Activated CD4-positive, CD25-positive, alpha-beta regulatory T cell treated with anti-CD3 and anti-CD28 coated beads, Interleukin-2, amount 50 U/mL, for 24 hours (primary cell): ENCODE measurements at places on chromosomes 11 and 22.
A peak's percentile ranks its signal among the peaks of the same experiment; 100 is the strongest.

GRCh38 chr11:36748836-36749235 lies 150.8 kb upstream of the RAG2 start:
- ATAC-seq: no peak

- no peak for ATAC-seq
These were observed 36.6 kb upstream of the GRAMD1B start for GRCh38 chr11:123393312-123393927.

GRCh38 chr11:12198251-12199222 lies 88.1 kb downstream of the MICAL2 start:
- ATAC-seq: peak; percentile 37

DNA sequence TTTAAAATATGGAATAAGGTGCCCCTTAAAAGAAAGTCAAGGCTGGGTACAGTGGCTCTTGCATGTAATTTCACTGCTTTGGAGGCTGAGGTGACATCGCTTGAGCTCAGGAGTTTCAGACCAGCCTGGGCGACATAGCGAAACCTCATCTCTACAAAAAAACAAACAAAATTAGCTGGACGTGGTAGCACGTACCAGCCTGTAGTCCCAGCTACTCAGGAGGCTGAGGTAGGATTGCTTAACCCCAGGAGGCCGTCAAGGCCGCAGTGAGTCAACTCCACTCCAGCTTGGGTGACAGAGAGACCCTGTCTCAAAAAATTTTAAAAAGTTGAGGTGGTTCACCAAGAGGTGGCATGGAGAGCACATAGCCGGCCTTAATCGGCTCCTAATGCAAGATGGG lies 17.7 kb upstream of the ADORA2A start:
- ATAC-seq: no peak

GRCh38 chr22:19576460-19577421 lies 52.5 kb upstream of the CLDN5 start:
- peak; percentile 93 for ATAC-seq

- ATAC-seq: no peak
These were observed 25.3 kb upstream of the PARVB start for GRCh38 chr22:43998679-43999264.

DNA sequence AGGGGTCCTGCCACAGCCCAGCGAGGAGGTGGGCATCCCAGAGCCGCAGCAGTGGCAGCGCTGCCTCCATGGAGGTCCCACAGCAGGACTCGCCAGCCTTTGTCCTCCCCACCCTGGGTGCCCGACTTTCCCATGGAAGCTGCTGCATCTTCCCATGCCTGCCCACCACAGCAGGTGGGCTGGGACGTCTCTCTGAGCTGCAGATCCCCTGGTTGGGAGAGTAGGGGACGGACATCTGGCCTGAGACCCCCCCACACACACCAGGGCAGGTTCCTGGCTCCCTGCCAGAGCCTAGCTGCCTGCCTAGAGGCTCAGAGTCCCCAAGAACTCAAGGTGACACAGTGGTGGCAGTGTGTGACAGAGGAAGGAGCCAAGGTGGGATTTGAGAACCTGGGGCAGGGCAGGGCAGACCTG lies 21.5 kb upstream of the PRR5 start:
- no peak for ATAC-seq

DNA sequence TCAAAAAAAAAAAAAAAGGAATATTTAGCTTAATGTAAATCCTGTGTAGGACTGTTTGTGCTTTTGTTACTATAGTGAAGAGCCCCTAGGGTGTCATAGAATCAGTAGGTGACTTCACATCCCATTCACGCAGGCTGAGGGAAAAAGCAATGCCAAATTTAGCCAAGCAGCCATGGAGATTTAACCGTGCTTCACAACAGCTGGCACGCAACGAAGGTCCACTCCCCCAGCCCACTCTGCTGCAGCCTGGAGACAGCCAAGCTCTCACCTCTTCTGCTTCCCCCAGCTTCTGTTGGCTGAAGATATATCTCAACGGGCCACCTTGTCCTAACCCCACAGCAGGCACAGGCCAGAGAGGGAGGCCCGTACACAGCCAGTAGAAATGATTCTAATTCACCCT lies 78.8 kb upstream of the BID start:
- no peak for ATAC-seq

- ATAC-seq: no peak
These were observed at the start of gene TREH for GRCh38 chr11:118679483-118679882. TREH (minus strand) TSS chr11:118679650; CDS start chr11:118679627, 23 bp downstream.

- ATAC-seq: no peak
These were observed 9.8 kb downstream of the MRPL48 start for GRCh38 chr11:73797457-73797856.

DNA sequence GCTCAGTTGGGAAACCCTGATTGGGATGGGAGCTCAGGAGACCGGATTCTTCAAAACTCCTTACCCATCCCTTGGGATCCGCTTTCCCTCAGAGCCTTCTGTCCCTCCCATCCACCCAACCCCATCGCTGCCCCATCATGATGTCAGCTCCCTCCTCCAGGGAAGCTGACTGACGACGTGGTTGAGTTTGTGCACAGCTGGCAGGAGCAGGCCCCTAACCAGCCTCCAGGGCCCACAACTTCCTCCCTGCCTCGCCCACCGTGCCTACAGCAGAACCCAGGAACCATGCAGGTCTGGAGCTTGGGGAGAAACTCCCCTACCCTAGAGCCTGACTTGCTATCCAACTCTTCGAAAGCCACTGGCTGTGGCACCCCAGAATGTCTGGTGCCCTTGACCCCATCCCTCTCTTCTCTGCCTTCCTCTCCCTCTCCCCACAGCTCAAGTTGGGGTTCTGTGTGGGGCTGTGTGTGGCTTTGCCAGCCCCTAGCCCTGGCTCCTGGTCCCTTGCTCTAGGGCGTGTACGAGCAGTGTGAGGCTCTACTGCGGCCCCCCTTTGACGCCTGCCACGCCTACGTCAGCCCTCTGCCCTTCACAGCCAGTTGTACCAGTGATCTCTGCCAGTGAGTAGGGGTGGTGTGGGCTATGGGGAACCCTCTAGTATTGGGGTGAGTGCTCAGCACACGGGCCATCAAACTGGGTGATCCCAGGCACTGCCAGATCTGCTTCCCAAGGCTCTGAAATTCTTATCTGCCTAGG lies 11.1 kb downstream of the OTOG start:
- ATAC-seq: no peak

DNA sequence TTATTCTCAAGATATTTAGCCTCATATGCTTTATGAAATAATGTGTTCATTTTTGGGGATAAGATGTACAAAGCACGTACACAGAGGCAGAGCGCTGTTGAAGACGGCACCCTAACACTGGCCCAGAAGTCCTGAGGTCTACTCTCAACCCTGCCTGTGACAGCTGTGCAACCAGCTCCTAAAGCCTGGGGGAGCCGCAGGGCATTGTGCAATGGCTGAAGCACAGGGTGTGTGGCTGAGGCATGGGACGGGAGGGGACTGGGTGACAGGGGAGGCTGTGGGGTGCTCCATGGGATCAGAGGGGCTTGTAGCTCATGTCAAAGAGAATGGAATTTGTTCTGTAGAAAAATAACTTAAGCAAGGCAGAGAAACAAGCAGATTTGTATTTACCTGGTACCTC lies 27.7 kb downstream of the FAM227A start:
- ATAC-seq: no peak

DNA sequence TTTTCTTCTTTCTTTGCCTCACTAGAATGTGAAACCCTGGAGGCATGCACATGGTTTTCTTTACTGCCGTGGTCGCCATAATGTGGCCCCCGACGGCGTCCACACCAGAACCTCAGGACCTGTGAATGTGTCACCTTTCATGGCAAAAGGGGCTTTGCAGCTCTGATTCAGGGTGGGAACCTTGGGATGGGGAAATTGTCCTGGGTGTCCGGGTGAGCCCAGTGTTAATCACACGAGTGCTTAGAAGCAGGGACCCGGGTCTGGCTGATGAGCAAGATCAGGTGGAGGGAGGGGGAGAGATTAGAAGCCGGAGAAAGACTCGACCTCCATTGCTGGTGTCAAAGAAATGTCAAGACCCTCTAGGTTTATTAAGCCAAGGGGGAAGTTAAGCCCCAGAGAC lies 74.7 kb upstream of the SHISAL1 start:
- ATAC-seq: no peak

DNA sequence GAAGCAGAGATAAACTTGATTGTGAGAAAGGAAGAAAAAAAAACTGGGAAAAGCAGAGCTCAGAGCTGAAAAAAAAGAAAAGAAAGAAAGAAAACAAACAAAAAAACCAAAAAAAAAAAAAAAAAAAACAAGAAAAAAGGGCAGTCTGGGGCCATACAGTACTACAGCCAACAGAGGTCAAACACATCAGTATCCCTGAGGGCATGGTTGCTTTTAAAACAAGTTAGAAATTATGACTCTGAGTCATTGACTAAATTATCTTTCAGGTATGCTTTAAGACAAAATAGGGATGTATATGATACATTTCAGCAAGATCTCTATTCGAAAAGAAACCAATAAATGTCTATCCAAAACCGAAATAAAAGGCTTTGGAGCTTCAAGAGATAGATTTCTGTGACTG lies 37.1 kb upstream of the TLCD5 start:
- no peak for ATAC-seq

GRCh38 chr22:48574776-48575617 lies 1252.7 kb downstream of the BRD1 start:
- ATAC-seq: no peak

GRCh38 chr11:69914286-69915150 lies 95.3 kb upstream of the FGF3 start:
- no peak for ATAC-seq

DNA sequence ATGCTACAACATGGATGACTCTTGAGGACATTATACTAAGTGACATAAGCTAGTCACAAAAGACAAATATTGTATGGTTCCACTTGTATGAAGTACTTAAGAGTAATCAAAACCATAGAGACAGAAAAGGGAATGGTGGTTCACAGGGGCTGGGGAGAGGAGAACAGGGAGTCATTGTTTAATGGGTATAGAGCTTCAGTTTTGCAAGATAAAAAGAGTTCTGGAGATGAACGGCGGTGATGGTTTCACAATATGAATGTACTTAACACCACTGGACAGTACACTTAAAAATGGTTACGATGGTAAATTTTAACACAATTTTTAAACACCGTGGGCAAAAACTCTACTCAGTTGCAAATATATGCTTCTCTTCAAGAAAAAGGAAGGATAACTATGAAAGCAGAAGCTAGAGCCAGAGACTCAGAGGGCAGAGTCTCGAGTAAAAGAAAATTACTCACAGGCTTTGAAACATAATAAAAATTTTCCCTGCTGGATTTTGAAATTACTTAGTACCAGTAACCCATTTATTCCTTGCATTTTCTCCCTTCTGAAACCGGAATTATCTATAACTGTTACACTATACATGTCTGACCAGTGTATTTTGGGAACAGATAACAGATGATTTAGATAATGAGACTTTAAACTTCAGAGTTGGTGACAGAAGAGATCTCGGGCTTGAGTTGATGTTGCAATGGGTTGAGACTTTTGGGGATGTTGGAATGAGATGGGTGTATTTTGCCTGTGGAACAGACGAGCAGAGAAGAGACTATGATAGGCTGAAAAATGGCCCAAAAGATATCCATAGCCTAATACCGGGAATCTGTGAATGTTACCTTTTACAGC lies 15.0 kb downstream of the MRTFA start:
- no peak for ATAC-seq

- no peak for ATAC-seq
These were observed 103.5 kb upstream of the BMAL1 start for GRCh38 chr11:13174090-13174489.

GRCh38 chr11:20599221-20600019 lies at the start of gene SLC6A5:
SLC6A5 (plus strand) TSS chr11:20599608; CDS start chr11:20599673, 65 bp downstream.
- ATAC-seq: no peak

DNA sequence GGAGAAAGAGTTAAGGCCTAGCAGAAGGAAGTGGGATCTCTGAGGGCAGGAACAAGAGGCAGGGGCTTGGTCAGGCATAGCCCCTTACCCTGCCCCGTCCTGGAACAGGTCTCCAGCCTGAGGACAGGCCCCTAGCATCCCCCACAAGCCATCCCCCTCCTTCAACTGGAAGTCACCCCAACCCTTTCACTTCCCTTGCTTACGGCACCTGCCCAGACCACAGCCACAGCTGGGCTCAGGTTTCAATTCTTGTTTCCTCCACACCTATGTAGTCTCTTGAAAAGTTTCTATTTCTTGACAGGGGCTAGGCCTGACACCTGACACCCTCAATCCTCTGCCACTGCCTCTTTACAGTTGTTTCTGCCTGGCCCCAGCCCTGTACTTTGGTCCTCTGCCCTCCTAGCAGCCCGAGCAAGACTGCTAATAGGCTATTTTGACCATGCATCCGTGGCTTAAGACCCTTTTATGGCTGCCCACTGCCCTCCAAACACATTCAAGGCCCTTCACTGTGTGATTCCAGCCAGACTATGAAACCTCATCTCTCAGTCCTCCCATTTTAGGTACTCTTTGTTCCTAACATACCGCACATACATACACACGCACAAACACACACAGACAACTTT lies 10.9 kb upstream of the FCHSD2 start:
- peak; percentile 91 for ATAC-seq

DNA sequence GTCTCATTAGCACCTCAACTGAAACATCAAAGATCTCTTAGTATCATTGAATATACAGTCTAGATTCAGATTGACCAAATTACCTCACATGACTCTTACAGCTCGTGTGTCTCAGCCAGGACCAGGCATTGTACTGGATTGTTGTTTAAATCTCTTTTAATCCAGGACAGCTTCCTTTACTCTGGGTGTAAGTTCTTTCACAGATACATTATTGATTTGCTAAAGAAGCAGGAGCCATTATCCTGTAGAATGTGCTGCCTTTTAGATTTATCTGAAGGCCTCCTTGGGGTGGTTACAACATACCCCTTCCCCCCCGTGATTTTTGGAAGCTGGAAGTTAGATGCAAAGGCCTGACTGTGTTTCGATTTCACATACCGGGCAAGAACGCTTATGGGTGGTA lies 4.2 kb downstream of the MCM5 start:
- ATAC-seq: no peak

DNA sequence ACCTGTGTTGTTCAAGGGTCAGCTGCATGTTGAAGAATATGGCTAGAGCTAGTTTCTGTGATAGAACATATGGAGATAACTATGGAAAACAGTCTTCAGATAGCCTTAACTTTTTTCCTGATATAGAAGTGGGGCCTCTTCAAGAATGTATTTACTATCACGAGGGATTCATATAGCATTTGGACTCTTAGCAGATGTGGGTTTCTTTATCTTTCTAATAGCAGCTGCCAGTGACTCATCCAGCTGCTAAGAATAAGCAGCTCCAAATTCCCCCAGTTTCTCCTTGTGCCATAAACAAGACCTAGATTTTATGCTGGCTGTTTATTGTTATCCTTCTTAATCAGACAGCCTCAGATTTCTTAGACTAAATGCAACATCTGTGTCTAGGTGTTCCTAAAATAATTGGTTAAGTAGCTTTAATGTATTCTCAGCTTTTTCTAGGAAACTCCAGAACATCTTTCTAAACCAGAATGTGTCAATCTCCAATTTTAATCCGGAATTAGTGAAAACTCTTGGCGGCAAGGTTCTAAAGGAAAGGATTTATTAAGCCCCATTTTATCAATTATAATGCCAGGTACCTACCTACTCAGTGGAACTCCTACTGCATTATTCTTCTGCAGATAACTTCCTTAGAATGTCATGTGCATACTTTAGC lies 119.8 kb downstream of the CSTPP1 start:
- no peak for ATAC-seq

DNA sequence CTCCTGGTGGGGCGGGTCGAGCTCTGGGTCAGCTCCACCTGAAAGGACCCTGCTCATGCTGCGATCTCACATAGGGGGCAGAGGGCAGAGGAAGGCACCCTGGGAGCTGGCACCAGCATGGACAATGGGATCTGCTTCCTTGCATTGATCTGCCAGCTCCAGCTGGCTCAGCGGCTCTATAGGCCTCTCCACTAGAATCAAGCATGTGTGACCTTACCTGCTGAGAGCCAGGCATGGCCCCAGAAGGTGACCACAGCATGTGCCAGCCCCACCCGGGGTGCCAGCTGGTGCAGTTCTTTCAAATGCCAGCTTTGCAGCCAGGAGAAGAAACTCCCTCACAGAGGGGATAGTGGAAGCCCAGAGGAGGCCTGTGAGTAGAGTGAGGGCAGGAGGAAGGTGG lies 22.0 kb upstream of the KLHL35 start:
- no peak for ATAC-seq
